ENCODE measurements at places on chromosomes 4 and X. TPM values are rescaled to one million over a fixed set of nuclear protein-coding genes. Genes with fewer than 3 reads are reported as not detected.

DNA sequence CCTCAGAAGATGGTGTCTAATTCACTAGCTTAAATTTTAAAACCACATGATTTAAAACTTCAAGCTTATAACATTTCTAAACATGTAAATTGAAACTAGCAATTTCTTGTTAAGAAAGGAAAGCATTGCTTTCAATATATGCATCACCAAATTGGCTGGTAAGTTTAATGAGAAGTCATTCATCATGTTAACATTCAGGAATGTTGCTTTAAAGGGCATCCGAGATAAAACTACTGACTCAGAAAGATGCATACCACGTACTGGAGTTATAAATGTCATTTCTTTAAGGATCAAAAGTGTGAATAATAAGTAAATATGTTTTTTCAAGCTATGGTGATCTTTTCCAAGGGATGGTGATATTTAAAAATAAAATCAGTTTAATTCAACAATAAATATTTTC lies 83.3 kb upstream of the VCX2 start:
- H3K4me3 ChIP-seq, result no peak overlapping the region
- H3K36me3 ChIP-seq, result no peaks in the 10 kb centered on the region
- H3K27ac ChIP-seq, result no peak overlapping the region
- no peak for ATAC-seq

DNA sequence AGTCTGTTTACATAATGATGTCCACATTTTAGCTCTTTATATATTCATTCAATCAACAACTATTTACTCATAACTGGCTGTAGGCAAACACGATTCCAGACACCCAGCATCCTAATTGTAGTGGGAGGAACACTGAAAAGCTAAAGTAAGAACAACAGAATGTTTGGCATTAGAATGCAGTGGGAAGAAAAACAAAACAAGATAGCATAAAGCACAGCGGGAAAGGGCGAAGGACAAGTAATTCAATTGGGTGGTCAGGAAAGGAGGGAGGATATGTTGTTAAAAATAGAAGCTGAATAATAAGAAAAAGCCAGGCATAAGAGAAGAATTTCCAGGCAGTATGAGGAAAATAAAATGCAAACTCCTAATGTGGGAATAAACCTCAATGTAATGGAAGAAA lies 189.5 kb upstream of the FAT4 start:
- no peak for ATAC-seq
- no peaks in the 10 kb centered on the region for H3K36me3 ChIP-seq
- no peaks in the 10 kb centered on the region for H3K4me1 ChIP-seq

DNA sequence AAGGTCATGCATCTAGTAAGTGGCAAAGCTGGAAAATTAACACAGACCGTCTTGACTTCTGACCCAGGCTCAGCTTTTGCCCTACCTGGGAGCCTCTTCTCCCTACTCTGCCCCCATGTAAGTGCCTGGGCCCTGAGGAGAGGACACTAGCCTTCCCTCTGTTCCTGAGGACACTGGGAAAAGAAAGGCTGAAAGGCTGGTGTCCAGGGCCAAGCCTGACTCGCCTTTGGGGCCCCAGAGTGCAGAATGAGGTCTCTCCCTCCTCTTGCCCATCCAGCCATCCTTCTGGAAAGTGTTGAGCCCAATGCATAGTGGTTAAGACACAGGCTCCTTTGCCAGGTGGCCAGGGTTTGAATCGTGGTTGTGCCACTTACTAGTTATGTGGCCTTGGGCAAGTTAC lies 91.5 kb downstream of the PJA1 start:
- H3K4me3 ChIP-seq, result no peak overlapping the region
- H3K27me3 ChIP-seq, result no peaks in the 10 kb centered on the region
- H3K36me3 ChIP-seq, result no peaks in the 10 kb centered on the region
- no peak overlapping the region for H3K27ac ChIP-seq

DNA sequence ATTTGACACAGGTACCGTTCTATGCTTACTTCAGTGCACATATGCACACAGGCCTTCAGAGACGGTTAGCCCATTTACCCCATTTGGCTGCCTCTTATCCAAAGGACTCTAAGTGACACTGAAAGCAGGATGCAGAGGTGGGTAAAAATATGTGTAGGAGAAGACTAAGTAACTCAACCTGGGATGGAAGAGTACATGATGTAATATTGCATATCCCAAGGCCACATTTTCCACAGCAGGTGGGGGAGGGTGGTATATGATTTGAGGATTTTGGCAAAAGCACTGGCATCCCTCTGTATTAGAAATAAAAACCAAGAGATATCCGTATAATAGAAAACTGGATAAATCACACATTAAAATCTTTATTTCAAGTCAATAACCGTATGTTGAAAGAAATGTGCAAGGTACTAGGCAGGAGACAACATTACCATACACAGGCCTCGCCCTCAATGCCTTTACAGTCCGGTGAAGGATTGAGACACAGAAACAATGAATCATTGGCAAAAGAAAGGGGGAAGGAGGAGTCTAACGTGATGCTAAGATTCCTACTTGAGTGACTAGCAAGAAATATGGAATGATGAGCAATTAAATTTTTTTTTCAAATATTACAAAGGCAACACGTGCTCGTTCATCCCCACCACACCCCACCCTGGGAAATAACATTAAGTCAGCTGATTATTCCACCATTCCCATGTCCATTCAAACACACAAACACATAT lies 161.0 kb upstream of the RASGEF1B start:
- no peak for ATAC-seq
- H3K4me3 ChIP-seq, result no peak overlapping the region
- H3K4me1 ChIP-seq, result no peaks in the 10 kb centered on the region
- H3K27me3 ChIP-seq, result no peaks in the 10 kb centered on the region

The RAB33A gene
- total RNA-seq, result 34.6 TPM

The NRK gene
- not detected for total RNA-seq

DNA sequence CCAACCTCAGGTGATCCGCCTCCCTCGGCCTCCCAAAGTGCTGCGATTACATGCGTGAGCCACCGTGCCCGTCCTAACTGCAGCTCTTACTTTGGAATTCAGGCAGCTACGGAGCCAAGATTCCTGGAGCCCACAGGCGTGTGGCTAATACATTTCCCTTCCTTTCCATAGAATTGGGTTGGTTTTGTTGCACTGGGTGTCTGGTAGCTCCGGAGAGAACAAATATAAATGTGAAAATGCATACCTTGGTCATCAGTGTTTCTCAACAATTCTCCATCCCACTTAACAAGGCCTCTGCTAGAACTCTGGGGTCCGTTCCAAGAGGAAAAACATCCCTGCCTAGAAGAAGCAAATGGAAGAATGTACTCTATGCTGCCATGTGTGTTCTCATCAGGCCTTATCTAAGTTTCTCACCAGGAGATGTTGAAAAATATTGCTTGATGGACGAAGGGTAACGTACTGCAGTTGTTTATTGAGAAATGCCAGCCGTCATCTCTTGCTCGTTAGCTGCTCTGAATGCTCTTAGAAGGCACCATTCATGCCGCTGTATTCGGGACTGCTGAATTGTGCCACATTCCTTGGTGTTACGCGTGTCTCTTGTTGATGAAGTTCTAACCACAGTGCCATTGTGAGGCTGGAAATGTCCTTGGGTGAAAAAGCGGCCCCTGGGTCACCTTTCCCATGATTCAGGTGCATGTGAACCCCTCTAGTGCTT lies 50.5 kb upstream of the CD99 start:
- no peak overlapping the region for H3K4me3 ChIP-seq
- no peak overlapping the region for H3K27ac ChIP-seq
- no peak for ATAC-seq
- H3K4me1 ChIP-seq, result no peaks in the 10 kb centered on the region
- peaks cover 66% of the 10 kb centered on the region for H3K36me3 ChIP-seq
- H3K27me3 ChIP-seq, result no peaks in the 10 kb centered on the region

DNA sequence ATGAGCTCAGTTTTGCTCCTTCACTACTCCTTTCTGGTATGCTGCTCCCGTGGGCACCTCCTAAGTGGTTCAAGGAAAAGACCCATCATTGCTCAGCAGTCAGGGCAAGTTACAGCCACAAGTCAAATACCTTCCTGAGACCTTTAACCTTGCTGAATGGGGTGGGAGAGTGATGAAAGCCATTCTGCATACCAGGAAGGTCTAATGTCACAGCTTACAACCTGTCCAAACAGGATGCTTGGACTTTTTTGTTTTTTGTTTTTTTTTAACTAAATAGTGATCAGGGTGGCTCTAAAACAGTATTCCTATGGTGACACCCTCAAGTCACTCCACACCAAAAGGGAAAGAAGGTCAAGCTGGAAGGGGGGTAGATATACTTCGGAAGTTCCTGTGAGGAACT lies 93.1 kb downstream of the GPC3 start:
- no peaks in the 10 kb centered on the region for H3K27me3 ChIP-seq
- H3K4me1 ChIP-seq, result no peaks in the 10 kb centered on the region
- H3K27ac ChIP-seq, result no peak overlapping the region
- H3K4me3 ChIP-seq, result no peak overlapping the region

- no peaks in the 10 kb centered on the region for H3K27me3 ChIP-seq
- H3K4me3 ChIP-seq, result no peak overlapping the region
- H3K36me3 ChIP-seq, result no peaks in the 10 kb centered on the region
- no peak for ATAC-seq
These were observed 35.4 kb upstream of the UGT2A3 start for GRCh38 chr4:68987007-68987406.

- H3K4me1 ChIP-seq, result peaks cover 8% of the 10 kb centered on the region
- ATAC-seq, result peak; percentile 76
- H3K36me3 ChIP-seq, result peaks cover 40% of the 10 kb centered on the region
- H3K27me3 ChIP-seq, result no peaks in the 10 kb centered on the region
- peak overlapping the region; percentile 72 for H3K4me3 ChIP-seq
These were observed 25.9 kb downstream of the EIF2S3 start for GRCh38 chrX:24080704-24081103.

The FAM9C gene
- total RNA-seq, result 0.21 TPM

GRCh38 chrX:27619459-27619858 lies 29.3 kb downstream of the DCAF8L2 start:
- H3K4me3 ChIP-seq, result no peak overlapping the region
- no peaks in the 10 kb centered on the region for H3K36me3 ChIP-seq
- no peak overlapping the region for H3K27ac ChIP-seq
- no peaks in the 10 kb centered on the region for H3K27me3 ChIP-seq
- H3K4me1 ChIP-seq, result no peaks in the 10 kb centered on the region

DNA sequence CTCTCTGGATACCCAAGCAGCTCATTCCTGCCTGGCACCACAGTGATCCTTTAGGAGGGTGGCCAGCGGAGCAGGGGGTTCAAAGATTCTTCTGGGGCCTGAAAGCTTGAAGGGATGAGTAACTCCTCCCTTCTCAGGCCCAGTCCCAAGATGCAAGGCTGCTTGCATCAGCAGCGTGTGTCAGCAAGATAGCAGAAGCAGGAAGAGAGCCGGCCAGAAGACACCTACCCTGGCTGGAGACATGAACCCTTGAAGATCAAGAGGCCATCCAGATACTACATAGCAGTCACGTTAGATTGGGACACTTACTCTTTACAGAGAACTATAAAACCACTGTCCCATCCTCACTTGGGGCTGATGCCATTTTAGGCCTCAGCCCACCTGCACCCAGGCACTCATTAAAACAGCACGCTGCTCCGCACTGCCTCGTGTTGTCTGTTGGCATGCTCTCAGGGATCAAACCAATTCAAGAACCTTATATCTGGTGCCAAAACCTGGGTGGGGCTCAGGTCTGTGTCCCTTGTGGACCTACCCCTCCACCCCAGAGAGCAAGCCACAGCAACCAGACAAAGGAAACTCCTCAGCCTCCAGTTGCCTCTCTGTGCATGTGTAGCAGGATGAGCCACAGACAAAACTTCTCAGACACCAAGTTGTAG lies 6.5 kb downstream of the UGT2B17 start:
- no peak overlapping the region for H3K27ac ChIP-seq
- ATAC-seq, result no peak
- no peak overlapping the region for H3K4me3 ChIP-seq
- H3K36me3 ChIP-seq, result no peaks in the 10 kb centered on the region

DNA sequence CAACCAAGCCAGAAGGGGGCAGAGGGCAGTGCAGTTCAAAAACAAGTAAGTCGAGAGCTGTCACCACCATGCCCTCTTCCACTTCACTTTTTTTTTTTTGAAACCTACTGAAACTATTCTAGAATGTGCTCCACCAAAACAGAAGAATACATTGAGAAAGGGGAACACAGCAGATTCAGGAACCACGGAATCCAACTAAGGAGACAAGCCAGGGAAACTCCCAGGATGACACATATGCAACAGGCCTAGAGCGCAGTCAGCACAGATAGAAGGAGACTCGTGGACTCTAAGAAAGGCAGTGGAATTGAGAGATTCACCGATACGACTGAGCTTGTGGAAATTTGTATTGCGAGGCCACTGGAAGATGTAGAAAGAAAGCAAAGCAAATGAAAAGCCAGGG lies 66.1 kb downstream of the PHKA2 start:
- no peaks in the 10 kb centered on the region for H3K27me3 ChIP-seq
- H3K27ac ChIP-seq, result no peak overlapping the region
- ATAC-seq, result no peak
- H3K36me3 ChIP-seq, result peaks cover 46% of the 10 kb centered on the region
- H3K4me3 ChIP-seq, result no peak overlapping the region
- H3K4me1 ChIP-seq, result no peaks in the 10 kb centered on the region

DNA sequence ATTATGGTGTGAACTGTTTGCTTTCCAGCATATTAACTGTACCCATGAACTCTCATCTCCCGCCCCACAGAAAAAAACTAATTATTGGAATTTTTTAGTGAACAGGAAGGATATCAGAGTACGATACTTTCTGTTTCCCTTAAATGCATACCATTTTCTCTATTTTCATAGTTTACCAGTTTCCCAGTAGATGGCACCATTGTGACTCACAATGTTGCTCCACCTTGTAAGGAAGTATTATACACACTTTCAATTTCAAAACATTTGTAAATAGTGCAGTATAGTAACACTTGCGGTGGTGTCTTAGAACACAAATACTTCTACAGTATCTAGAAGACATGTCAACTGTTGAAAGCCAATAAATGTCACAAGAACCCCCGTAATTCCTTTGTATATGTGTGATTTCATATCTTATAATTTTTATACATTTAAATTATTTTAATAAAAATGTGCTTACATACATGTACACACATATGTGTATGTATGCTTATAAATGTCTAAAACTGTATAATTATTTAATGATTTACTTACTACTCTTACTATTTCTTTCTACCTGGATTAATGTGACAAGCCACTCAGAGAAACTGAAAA lies 167.3 kb downstream of the SLIT2 start:
- no peaks in the 10 kb centered on the region for H3K27me3 ChIP-seq
- H3K4me1 ChIP-seq, result peaks cover 3% of the 10 kb centered on the region

GRCh38 chrX:73562458-73562857 lies 539 bp upstream of the CHIC1 start:
- peaks cover 4% of the 10 kb centered on the region for H3K4me1 ChIP-seq
- peaks cover 10% of the 10 kb centered on the region for H3K36me3 ChIP-seq
- peak overlapping the region; percentile 91 for H3K4me3 ChIP-seq
- ATAC-seq, result peak; percentile 5

The PCSK1N gene
- total RNA-seq, result 4.7 TPM
